Fibroblast of skin of left biceps (primary cell): ENCODE measurements at places on chromosomes 3 and 15.
A peak's percentile ranks its signal among the peaks of the same experiment; 100 is the strongest.

GRCh38 chr3:34279901-34280300 is 481.5 kb downstream of the PDCD6IP start:
- DNase-seq, result no peak

GRCh38 chr15:31397851-31398661 is 71.4 kb downstream of the KLF13 start:
- no peak for DNase-seq

DNA sequence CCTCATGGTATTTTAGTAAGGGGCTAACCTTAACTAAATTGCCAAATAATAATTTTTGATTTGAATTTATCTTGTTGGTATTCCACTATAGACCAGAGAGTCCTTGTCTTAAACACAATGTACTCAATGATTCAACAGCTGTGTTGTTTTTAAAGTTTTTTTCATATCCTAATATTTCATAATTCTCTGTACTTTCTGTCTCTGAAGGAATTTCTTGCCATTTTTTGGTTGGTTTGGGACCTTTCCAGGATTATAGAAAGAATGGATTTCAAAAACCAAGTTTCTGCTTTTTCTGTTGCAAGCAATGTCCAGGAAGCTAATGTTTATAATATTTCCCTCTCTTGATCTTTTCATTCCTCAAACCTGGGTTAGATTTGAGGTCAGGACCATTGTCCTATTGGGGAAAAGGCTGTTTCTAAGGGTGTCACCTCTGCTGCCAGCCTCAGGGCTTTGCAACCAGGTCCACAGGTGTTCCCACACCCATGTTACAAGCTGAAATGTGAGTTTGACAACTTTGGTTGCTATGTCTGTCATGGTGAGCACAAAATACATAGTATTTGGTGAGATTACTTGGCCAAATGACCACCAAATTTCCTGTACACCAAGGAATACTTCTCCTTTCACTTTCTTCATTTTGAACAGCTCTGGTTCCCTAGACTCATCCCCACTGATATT is 363.7 kb upstream of the RGMA start:
- DNase-seq, result no peak

DNA sequence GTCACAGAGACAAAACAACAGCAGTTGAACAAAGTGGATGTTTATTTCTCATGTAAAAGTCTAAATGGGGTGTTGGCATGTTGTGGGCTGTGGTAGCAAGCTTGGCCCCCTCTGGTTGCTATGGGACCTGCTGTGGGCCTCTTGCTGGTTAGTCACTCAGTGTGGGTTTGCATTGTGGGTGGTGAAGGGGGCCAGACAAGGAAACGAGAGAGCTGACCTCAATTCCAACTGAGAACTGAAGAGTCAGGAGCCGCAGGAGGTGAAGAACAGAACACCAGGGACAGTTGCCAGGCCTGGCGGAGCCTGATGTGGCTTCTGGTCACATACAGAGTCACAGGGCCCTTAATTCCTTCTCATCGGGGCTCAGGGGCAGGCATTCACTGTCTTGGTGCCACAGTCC is 1.9 kb upstream of the ADPGK start:
- no peak for DNase-seq

DNA sequence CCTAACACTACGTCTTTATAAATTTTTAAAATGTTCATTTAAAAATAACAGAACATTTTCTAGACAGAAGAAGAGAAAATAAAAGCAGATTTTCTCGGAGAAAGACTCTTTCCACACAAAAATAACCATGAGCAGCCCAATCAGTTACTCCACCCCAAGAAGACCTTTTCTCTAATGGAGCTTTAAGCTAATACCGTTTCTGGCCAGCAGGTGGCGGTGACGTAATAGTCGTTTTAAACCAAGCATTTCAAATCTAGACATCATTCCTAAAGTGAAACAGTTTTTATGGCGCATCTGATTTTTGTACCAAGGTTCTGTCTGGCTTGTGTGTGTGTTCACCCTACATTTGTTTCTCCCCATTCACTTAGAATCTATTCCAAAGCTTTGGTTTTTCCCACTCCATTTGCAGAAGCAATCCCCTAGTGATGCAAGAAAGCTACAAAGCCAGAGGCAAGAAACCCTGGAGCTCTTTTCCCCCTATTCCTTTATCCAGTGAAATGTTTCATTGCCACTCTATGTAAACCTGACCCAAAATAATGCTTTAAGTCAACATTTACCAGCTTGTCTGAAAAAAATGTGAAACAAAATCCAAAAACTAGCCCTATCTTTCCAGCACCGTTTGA is 336.7 kb upstream of the IGF1R start:
- DNase-seq, result peak; percentile 29

DNA sequence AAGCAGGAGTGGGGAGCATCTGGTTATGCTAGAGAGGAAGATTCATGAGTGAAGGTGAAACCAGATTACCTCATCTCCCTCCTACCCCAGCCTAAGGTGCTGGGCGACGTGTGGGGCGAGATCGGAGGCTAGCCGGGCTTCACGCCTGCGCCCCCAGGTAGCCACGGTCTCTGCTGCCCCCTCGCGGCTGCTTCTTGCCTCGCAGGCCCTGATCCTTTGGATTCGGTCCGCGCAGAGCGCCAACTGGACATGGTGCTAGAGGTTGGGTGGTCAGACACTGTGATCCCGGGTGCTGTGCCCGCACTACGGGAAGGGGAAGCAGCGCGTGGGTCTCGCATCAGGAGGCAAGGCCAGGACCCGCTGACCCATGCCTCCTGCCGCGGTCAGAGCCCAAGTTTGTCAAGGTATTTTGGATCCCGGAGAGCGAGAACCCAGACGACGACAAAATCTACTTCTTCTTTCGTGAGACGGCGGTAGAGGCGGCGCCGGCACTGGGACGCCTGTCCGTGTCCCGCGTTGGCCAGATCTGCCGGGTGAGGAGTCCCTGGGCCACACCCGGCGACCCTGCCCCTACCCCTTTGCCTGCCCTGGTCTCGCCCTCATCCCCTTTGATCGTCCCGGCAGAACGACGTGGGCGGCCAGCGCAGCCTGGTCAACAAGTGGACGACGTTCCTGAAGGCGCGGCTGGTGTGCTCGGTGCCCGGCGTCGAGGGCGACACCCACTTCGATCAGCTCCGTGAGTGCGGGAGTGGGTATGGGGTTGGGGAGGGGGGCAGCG is 4.2 kb downstream of the SEMA3B start:
- no peak for DNase-seq

DNA sequence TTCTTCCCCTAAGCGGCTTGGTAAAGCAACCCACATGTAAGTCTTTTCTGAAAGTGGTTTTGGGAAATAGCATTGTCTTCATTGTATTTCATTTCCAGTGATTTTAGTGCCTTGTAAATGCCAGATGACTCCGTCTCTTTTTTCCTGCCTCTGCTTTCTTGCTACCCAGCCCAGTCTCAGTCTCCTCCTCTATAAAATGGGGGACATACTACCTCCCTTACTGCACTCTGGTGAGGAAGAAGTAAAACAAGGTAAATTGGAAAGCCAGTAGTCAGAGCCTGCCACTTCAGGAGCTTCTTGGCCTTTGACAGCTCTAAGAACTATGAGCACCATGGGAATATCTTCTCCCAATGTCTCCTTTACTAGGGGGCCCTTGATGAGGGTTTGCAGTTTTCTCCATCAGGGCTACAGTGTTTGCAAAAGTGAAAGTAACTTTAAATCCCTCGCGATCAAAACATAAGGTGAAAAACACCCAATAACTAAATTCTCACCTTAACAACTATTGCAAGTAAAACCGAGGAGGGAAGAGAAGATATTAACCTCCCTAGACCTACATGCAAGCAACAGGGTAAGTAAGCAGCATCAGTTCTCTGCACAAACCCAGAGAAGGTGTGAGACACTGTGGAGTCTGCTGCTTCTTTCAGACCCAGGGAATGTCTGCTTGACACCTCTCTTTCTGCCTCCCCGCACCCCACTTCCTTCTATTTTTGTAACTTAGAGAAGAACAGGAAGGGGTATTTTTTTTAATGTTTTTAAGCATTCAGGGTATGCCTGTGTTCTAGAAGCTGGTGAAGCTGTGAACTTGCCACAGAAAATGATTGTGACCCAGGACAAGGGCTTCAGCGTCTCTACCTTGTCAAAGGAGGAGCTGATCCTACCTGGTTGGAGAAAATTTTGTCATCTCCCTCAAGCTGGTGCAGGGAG is 159.1 kb upstream of the EOMES start:
- no peak for DNase-seq

- no peak for DNase-seq
Observed at GRCh38 chr15:78917888-78918287, 27.0 kb downstream of the CTSH start.

DNA sequence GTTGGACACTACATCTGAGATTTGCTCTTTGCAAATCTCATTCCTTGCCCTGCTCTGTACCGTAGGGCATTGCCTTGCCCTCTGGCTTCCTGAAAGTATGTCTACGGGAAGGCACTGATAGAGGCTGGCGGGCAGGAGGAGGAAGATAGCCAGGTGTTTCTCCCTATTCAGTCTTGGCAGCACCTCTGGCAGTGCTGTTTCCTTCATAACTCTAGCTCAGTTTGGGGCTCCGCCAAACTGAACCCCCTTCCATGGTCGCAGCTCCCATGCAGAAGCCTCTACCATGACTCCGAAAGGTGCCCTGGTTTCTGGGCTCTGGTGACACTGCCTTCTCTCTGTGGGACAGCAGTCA is 122.3 kb upstream of the PRR20G start:
- no peak for DNase-seq

- DNase-seq, result peak; percentile 70
Observed at GRCh38 chr3:56086355-56086754, 381.9 kb downstream of the ERC2 start.

DNA sequence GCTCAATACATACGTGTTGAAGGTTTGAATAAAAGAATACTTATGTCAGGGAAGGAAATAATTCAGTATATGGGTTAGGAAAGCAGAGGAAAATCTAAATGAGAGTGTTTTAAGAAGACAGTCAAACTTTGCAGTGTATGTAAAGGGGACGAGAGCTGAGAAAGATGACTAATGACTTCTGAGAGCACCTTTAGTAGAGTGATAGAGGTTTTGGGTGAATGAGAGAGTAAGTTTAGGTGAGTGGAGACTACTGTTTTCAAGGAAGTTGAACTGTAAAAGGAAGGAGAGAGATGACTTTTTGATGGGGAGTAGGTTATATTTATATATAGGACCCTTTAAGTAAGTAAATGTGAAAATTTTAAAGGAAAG is 9.4 kb downstream of the TBC1D23 start:
- DNase-seq, result no peak

DNA sequence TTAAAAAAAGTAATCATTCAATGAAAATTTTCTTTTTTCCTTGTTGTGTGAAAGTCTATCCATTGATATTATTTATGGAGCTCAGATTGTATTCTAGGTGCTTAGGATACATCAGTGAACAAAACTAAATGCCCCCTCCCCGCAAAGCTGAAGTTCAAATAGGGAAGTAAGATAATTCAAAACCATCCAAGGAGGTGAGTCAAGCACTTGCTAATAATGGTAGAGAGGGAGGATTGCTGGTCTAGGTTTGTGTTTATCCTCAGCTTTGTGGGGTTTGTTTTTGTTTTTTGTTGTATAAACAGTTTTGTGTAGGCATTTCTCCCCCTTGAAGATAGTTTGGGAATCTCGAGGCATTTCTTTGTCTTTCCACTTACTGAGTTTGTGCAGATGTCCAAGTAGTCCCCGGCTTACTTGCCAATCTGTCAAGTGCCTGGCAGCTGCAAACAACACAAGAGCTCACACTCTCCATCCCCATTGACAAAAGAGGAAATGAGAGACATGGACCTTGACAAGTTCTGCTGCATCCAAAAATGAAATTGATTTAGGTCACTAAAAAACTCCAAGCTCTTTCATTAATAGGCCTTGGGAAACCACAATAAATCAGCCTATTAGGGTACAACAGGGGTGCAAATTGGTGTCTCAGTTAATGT is 575.8 kb upstream of the TBL1XR1 start:
- no peak for DNase-seq

- no peak for DNase-seq
Observed at GRCh38 chr3:183698756-183699155, 1.2 kb downstream of the YEATS2 start.

DNA sequence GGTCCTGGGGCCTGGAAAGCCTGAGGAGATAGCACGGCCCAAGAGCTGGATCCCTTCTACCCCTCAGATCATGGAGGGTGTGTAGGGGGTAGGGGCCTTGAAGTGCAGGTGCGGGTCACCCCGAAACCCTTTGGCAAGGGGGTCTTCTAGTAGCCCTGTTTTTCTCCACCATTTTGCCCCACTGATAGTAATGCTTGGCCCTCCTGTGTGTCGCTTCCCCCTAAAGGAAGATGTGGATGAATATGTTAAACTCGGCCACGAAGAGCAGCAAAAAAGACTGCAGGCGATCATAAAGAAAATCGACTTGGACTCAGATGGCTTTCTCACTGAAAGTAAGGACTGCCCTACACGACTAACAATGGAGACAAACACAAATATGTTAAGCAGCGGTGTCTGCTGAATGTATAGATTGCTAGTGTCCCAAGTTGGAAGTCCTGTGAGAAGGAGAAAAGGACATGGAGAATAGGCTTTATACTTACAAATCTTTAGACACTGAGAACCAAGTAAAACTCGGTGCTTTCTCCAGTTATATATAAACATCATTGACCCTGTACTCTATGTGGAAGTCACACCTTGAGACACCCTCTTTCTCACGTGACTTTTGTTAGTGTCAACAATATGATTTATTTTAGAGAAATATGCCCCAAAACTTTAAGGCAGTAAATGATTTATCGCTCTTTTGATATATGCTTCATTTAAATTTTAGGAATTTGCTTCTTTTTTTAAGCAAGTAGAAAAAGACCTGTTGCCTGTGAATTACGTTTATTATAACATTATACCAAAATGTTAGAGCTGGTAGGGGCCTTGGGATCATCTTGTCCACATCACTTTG is 802 bp downstream of the RCN2 start:
- no peak for DNase-seq

GRCh38 chr3:152318512-152318911 is 49.8 kb downstream of the MBNL1 start:
- no peak for DNase-seq

DNA sequence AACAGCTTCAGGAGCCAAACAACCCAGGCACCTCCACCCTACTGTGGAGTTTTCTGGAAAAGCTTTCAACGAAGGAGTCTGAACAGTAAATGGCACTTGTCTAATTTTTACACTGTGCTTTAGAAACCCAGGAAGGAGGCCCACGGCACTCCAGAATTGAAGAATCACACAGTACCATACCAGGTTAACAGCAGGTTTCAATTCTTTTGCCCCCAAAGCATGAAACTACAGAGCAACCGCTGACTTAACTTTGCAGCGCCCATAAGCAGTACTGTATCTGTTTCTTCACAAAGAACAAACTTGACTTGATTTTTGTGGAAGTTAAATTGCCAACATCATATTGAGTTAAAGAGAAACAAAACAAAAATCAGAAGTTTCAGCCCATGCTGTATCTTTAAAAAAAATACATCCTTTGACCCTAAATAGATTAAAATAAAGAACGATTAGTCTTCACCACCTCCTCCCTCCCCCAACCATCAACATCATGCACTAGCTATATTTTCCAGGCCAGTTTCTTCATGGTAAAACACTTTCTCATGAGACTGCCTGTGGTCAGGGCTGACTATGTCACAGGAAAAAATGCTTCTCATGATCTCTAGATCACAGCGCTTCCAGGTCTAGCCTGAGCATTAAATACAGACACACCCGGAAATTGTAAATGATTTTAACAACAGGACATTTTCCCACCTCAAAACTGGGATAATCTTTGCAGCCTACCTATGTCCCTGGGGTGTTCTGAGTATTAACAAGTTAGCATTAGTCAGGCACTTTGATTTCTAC is 456.3 kb downstream of the FOXP1 start:
- DNase-seq, result no peak

GRCh38 chr3:51684971-51685751 is 14.1 kb downstream of the TEX264 start:
- no peak for DNase-seq
